ENCODE measurements at places on chromosomes 7 and 10.
A peak's percentile ranks its signal among the peaks of the same experiment; 100 is the strongest.

DNA sequence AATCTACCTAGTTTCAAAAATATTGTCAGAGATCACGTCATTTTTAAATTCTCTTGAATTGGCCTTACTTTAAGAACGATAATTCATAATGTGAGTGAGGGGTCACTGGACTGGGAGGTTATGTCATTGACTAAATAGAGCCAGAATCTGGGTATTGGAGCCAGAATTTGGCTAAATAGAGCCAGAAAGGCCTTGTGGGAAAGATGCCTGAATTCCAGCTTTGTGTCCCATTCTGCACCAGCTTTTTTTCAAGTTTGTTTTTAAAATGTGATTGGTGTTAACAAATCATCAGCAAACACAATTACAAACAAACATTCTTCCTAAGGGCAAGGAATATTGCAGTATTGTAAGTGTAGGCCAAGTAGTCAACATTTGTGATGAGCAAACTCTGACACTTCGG lies 233.2 kb upstream of the PRKCQ start:
- DNase-seq, result no peak

DNA sequence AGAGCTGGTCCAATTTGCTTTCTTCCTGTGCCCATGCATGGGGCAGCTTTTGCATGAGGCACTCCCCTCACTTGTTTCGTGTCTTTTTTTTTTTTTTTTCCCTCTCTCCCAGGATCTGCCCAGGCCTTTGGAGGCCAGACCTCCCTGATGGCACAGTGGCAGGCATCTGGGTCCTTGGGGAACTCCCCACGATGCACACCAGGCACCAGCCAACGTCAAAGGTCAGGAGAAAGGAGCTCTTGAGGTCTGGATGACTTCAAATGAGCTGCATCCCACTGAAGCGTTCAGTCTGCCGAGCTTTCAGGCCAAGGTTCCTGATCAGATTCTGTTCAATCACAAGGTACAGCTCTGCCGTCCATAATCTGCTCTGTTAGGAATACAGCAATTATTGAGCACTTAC lies 97.2 kb upstream of the CARD11 start:
- DNase-seq, result no peak

DNA sequence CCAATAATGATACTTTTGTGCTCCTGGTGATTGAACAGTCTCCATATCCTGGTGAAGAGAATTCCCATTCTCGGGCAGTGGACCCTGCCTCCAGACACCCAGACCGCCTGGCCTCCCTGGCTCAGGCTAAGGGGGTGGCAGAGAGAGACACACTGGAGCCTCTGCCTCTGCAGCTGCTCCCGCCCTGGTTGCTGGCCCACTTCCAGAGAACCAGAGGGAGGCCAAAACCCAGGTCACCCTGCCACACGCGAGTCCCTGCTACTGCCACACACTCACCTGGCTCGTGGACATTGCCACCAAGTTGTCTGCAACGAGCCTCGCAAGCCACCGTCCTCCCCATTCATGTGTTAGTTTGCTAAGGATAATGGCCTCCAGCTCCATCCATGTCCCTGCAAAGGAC lies 221.8 kb downstream of the HPSE2 start:
- peak; percentile 72 for DNase-seq

- DNase-seq, result no peak
These were observed 32.7 kb downstream of the TSPAN15 start for GRCh38 chr10:69483963-69484362.

GRCh38 chr10:71028066-71028465 lies 139.7 kb upstream of the PCBD1 start:
- no peak for DNase-seq

- DNase-seq, result no peak
These were observed 976 bp downstream of the NAT16 start for GRCh38 chr7:101179117-101179516.

DNA sequence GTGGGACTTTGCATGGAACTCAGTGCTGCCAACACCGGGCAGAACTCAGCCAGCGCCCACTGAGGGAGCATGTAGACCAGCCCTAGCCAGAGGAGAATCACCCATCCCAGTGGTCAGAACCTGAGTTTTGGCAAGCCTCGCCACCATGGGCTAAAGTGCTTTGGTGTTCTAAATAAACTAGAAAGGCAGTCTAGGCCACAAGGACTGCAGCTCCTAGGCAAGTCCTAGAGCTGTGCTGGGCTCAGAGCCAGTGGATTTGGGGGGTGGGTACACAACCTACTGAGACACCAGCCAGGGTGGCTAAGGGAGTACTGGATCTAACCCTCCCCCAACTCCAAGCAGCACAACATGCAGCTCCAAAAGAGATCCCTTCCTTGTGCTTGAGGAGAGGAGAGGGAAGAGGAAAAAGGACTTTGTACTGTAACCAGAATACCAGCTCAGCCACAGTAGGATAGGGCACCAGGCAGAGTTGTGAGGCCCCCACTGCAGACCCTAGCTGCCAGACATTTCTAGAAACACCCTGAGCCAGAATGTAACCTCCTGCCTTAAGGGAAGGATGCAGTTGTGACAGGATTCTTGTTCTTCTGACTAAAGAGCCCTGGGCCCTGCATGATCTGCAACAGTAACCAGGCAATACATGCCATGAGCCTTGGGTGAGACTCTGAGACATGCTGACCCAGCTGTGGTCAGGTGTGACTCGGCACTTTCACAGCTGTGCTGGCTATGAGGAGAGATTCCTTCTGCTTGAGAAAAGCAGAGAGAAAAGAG lies 24.4 kb downstream of the GSDME start:
- DNase-seq, result no peak

- no peak for DNase-seq
These were observed 334.6 kb downstream of the PTEN start for GRCh38 chr10:88198023-88198422.

GRCh38 chr10:75070961-75071428 lies 40.5 kb upstream of the SAMD8 start:
- DNase-seq, result no peak

DNA sequence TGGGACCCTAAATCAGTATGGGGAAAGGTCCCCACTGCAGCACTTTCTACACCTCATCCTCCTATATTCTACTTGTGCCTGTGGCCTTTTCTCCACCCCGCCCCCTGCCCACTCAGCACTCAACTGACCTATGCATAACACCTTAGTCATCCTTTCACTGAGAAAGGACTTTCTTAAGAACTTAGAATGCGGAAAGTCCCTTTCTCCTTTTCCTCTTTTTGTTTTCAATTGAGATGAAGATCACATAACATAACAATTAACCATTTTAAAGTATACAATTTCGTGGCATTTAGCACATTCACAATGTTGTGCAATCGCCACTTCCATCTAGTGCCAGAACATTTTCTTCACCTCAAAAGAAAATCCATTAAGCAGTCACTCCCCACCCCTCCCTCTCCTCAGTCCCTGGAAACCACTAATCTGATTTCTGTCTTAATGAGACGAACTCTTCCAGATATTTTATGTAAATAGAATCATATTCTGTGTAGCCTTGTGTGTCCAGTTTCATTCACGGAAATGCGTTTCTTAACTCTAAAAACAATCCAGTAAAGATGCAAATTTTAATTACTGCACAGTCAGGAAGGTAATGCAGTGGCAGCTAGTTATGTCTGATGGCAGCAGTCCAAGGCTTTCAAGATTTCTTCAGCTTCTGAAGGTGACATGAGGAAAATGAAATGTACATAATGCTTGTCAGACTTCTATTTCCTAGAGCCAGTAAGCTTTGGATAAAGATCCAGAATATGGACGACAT lies 41.7 kb downstream of the FAS start:
- DNase-seq, result peak; percentile 58

DNA sequence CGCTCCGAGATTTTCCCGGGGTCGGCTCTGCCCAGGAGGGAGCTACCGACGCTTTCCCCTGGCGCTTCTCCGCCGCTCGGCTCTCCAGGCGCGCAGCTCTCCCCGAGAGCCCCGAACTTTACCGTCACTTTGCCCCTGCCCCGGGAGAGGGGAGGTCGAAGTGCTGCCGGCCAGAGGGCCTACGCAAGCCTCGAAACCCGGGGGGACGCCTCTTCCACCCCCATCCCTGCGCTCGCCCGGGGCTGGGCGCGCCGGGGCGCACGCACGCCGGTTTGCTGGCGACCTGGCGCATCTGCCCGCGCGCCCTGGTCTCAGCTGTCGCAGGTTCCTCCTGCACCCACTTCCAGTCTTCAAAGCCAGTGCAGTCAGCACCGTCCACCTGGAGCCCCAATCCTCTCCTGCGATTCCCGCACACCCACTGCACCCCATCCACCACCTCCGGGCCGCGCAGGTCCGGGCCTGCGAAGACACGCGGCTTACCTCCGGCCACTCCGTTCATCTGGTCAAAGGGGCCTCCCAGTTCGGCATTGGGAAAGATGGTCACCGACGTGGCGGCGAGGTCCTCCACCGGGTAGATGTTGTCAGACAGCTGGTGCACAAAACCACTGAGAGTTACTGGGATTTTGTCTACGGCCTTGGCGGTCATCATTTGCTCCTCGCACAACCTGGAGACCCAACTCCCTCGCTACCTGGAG lies 638 bp downstream of the EGR2 start:
- DNase-seq, result no peak

GRCh38 chr10:33248638-33249037 lies 85.8 kb downstream of the NRP1 start:
- no peak for DNase-seq

DNA sequence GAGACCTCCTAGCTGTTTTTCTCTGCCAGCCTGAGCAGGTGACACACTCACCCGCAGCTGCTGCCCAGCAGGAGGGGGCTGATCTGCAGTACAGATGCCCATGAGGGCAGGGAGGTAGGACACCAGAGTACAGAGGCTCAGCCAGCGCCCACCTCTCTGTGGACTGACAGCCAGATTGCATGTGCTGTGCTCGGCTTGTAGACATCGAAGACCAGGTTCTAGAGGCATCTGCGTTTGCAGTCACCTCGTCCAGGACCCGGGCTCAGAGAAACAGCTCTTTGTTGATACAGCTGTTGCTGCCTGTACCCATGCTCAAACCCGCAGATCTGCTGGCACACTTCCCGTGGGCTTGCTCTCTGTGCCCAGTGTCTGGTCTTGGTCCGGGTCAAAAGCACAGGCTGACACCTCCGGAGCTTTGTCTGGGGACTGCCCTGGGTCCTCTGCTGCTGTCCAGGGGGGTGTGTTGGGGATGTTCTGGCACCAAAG lies 224.7 kb downstream of the GLRX3 start:
- peak; percentile 21 for DNase-seq

GRCh38 chr7:41574377-41574776 lies 128.5 kb downstream of the INHBA start:
- no peak for DNase-seq

- DNase-seq, result no peak
These were observed 7.4 kb downstream of the AVL9 start for GRCh38 chr7:32502728-32503127.

GRCh38 chr7:129073738-129074137 lies 18.8 kb upstream of the TNPO3 start:
- DNase-seq, result no peak

GRCh38 chr7:47380325-47381133 lies 201.4 kb downstream of the TNS3 start:
- DNase-seq, result no peak

DNA sequence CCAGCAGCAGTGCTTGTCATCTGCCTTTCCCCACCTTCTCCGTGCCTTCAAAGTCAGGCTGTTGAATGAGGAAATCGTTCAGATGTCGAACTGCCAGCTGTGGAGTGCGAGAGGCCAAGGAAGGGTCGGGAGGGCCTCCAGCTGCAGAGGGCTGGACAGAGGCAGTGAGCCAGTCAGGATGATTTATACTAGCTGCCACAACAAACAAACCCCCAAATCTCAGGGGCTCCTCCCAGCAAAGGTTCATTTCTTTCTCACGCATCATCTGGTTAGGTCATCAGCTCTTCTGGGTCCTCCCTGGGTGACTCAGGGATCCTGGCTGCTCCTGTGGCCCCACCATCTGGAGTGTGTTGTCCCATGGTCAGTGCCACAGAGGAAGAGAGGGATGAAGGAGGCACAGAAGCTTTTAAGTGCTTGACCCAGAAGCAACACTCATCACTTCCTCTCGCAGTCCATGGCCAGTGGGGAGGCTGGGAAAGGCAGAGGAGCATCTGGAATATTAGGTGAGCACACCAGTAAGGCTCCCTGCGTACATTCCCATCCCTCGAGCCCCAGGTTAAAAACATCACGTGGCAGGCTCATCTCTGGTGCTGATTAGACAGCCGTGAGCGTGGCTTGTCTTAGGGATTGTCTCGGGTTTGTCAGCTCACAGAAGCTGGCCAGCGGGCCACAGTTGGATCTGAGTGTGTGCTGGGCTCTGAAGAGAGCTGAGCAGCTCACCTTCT lies 140.7 kb downstream of the RGS10 start:
- DNase-seq, result peak; percentile 35

DNA sequence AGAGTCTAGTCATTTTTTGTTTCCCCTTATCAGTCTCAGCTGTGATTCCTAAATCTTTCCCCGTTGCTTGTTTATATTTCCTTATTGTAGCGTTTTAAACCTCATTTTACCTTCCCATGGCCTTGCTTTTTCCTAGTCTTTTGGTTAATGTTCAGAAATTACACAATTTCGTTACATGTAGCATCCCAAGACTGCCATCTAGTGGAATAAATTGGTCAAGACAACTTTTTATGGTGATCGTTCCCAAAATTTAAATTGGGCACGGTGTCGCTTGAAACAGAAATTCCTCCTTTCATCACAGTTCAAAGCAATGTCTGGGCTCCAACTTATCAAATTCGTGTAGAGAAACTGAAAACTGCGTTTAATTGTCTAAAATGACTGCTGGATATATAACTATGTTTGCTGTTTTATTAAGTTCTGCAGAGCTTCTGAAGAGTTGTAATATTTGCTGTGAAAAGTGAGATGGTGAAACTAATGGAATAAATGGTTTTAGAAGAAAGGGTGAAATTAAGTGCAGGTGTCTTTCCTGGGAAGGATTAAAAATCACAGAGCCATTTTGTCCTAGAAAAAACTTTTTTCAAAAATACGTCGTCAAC lies 370.2 kb downstream of the PHF14 start:
- no peak for DNase-seq

- peak; percentile 80 for DNase-seq
These were observed 772 bp downstream of the SGMS1 start for GRCh38 chr10:50622706-50623662.

DNA sequence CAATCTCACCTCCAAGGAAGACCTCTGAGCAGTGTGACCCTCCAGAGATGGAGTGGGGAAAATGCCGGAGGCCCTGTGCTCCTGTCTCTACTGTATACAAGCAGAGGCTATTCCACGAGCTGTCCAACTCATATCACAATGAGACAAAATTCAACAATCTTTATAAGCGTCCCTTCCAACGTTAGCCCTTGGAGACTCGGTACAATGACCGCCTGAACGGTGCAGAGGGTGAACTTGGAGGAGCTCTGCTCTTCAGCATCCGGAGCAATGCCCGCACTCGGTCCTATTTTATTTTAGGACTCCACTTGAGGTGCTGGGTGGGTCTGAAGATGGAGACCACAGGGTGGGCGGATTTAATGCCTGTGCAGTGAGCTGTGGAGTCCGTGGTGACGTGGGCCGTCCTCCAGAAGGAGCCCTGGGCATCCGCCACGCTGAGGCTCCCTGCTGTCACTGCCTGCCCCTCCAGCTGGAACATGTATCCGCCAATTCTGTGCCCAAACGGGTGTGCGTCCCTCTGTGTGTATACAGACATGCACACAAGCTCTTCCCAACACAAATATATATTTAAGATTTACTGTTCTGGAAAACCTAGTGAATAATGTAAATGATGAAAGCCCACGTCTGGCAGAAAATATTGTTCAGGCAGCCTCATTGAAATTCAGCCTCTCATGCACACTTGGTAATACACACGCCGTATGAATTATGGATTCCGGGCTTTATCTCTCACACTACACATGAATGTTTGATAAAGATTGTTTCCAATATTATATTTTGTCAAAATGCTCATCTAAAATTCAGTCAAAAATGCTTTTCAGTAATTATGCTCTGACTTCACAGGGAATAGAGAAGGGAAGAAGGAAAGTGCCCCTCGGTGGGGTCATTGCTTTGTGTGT lies 239.9 kb upstream of the ZMIZ1 start:
- no peak for DNase-seq

GRCh38 chr7:70893422-70893821 lies 238.5 kb upstream of the GALNT17 start:
- DNase-seq, result no peak

Data from posterior cingulate gyrus (tissue), 11 donors.